ENCODE measurements at places on chromosomes 3 and 15.

DNA sequence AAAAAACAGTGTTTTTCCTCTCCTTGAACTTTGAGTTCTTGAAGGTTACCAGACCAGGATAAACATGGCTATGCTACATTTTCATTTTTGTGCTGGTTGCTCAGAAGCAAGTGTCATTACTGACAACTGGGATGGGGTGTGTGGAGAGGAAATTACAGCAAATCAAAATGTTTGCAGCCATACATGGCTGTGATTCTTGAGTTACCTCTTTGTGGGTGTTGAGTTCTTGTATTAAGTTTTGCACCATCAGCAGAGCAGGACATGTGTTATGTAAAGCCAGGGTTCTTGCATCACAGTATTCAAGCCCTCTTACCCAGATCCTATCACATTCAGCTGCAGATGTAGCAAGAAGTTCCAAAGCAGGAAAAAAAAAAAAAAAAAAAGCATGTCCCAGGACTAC lies 53.9 kb upstream of the ATOSA start:
- DNase-seq = no peak

- DNase-seq = no peak
Observed at GRCh38 chr15:75151214-75152128, 50.2 kb upstream of the C15orf39 start.

DNA sequence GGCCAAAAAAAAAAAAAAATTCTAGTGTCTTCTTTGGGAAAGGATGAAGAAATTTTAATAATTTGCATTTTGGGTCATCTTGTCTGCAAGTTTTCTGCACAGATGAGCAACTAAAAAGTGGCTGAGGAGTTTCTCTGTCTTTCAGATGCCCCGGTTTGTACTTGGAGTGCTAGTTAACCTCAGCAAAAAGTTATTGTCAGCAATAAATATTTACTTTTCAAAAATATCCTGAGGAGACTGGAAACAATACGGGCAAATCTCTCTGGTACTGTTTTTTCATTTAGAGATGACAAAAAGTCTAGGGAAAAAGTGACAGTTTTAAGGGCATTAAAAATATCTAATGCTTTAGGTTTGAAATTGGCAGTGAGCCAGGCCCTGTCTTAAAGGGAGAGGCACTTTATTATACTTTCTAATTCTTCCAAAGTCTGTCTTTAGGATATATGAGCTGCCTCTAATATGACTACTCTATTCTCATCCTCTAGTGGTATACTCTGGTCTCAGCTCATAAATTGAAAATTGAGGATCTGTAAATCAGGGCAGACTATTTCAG lies 436.0 kb upstream of the NR2F2 start:
- no peak for DNase-seq

DNA sequence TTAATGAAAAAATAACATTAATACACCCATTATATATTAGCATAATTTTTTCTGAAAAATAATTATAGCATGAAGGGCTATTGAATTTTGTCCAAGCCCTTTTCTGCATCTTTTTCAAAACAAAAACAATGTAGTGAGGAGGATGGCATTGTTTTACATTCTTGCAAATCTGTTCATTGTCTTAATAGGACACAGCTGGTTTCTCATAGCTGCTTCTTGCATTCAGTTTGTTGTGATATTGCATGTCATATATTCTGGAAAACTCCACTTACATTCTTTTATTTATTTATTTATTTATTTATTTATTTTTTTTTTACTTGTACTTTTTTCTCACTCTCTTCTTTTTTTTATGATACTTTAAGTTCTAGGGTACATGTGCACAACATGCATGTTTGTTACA lies 107.4 kb downstream of the NR1D2 start:
- DNase-seq = no peak

DNA sequence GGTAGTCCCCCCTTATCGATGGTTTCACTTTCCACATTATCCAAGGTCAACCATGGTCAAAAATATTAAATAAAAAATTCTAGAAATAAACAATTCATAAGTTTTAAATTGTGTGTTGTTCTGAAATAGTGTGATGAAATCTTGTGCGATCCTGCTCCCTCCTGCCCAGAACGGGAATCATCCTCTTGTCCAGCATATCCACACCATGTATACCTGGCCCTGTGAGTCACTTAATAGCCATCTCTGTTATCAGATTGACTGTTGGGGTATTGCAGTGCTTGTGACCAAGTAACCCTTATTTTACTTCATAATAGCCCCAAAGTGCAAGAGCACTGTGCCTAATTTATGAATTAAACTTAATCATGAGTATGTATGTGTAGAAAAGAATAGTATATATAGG lies 19.1 kb downstream of the FAM81A start:
- no peak for DNase-seq

- no peak for DNase-seq
Observed at GRCh38 chr15:59344311-59344710, 28.4 kb downstream of the MYO1E start.

DNA sequence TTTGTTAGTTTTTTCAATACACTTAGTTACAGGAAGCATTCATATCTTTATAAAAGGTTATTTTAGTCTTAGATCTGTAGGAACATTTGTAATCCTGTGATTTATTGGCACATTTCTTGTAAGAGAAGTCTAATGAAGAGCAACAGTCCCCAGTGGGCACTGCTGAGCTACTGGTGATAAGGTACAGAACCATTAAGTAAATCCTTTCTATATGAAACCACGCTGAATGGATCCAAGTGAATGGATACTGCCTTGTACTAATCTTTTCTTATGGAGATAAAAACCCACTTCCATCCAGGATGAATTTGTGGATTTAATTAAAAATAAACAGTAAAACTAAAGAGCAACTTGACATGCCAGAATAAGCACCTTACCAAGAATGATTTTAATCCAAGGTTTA lies 64.0 kb downstream of the SHQ1 start:
- no peak for DNase-seq

GRCh38 chr3:49841126-49841696 lies 15.2 kb downstream of the TRAIP start:
- peak; percentile 30 for DNase-seq

DNA sequence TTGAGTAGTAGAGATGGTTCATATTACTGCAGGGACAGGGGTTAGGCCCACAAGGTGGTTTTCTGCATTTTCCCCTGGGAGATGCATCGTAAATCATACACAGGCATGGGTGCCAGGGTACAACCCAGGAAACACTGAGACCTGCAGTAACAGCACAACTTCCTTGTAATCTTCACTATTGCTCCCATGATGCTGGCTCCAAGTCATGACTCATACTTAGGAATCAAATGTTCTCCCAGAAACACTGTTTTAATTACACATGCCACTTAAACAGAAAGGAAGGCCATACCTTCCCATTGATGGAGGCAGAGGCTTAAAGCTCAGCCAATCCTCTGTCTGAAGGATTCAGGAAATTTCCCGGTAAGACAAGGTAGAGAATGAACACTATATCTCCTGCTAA lies 106.5 kb downstream of the ERC2 start:
- DNase-seq = no peak

GRCh38 chr3:14582045-14582410 lies 41.9 kb upstream of the GRIP2 start:
- no peak for DNase-seq

DNA sequence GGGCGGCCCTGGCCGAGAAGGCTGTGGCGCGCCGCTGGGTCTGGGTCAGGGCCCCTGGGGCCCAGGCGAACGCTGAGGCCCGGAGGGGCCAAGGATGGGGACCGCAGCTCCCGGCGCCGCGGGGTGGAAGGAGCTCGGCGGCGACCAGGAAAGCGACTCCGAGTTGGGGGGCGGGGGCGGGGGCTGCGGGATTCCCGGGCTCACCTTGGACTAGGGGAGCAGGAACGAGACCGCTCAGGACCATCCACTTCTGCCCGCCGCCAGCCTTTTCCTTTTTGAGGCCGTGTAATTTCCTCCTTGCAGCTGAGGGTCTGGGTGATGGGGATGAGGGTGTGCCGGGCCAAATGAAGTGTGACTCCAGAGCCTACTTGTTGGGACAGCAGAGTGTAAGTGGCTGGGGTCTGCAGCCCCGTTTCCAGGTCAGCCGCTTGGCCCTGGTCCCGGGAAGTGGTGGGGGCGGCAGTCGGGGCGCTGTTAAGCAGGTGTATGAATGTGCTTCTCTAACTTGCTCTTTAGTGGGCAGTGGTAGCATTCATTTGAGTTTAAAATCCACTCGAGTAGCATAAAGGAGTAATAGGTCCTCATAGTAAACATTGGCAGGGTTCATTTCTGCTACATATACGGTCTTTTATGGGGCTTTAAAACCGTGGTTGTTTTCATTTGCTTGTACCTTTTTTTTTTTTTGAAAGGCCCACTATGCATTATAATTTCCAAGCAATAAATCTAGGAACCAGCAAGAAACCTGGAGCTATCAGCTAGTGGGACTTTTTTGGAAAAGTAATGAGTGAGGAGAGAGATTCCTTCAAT lies 717 bp downstream of the PXK start:
- peak; percentile 49 for DNase-seq

- DNase-seq = peak; percentile 13
Observed at GRCh38 chr3:178485756-178486155, 50.5 kb upstream of the KCNMB2 start.

DNA sequence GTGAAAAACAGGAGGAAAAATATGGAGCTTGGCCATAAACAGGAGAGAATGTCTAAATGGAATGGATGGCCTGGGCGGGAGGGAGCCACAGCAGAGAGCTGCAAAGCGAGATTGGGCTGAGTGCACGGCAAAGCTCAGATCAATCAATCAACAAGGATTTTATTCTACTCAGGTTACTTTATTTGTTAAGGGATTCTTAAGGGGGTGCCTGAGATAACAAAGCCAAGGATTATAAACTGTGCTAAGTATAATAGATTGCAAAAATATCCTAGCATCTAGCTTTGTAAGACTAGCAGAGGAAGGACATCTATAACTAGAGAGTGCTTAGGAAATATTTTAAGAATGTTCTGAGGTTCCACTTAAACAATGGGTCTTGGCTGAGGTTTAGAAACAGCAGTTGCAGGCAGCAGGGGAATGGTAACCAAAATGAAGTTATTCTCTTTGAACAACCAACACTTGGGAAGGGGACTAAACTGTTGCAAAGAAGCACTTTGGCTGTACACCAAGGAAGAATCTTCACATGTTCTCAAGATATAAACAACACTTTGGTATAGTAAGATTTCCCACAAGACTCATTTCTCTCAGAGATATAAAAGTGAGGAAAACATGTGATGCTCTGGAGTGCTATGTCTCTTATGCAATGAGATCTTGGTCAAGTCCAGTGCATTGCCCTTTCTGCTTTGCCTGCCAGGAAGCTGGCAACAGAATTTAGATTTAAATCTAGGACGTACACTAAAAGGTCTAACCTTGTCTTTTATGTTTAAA lies 35.5 kb downstream of the TMEM212 start:
- peak; percentile 83 for DNase-seq

- DNase-seq = no peak
Observed at GRCh38 chr3:126022741-126023359, 53.9 kb downstream of the ROPN1B start.

- DNase-seq = peak; percentile 21
Observed at GRCh38 chr3:65196663-65197062, 508.9 kb upstream of the ADAMTS9 start.

- DNase-seq = peak; percentile 43
Observed at GRCh38 chr3:65030847-65031463, 343.2 kb upstream of the ADAMTS9 start.

DNA sequence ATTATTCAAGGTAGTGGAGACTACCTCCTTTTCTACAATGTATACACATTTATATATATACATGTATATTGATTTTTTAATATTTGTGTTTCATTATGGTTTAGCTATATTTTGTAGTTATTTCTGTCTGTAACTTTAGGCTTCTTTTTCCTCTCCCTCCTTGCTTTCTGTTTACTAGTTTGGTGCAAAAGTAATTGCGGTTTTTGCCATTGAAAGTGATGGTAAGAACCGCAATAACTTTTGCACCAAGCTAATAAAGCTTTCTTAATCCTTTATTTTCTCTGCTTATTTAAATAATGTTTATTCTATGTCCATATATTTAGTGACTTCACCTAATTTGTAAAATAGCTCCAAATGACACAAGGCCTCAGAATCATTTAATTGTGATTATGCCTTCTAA lies 195.3 kb upstream of the PLSCR5 start:
- DNase-seq = no peak

All from cardiac muscle cell (in vitro differentiated cells and primary cell).